ENCODE measurements at places on chromosomes 1 and 21.

DNA sequence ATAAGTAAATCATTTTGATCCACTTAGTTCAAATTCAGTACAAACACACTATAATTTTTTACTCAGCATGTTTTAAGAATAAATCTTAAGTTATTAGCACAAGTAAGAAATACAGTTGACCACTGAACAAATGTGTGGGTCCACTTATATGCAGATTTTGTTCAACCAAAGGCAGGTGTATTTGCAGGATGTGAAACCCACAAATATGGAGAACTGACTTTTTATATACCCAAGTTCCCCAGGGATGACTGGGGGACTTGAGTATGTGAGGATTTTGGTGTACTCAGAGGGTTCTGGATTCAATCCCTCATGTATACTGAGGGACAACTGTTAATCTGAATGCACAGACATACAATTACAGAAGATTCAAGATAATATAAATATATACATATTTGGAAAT, 25.7 kb upstream of the ERICH3 start:
- DNase-seq: no peak

- DNase-seq: no peak
These were observed 58.2 kb upstream of the GADD45A start for GRCh38 chr1:67626861-67627235.

DNA sequence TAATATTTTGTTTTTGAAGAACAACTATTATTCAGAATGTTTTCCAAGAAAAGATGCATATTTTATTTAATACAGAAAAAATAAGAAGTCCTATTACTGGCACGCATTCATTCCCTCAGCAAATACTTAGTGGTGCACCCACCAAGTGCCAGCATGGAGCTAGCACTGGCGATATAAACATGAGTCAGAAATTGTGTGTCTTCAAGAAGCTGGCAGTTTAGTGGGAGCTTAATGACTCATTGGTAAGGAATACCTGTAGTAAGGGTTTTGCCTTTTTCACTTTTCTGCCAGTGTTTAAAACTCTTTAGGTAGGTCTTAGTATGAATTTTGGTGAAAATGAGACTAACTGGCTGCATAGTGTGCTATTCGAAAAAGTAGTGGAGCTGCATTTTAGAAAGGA, 6.3 kb downstream of the MAGI3 start:
- DNase-seq: no peak

- DNase-seq: peak; percentile 83
These were observed 2.2 kb upstream of the RUNX3 start for GRCh38 chr1:24932284-24932683.

DNA sequence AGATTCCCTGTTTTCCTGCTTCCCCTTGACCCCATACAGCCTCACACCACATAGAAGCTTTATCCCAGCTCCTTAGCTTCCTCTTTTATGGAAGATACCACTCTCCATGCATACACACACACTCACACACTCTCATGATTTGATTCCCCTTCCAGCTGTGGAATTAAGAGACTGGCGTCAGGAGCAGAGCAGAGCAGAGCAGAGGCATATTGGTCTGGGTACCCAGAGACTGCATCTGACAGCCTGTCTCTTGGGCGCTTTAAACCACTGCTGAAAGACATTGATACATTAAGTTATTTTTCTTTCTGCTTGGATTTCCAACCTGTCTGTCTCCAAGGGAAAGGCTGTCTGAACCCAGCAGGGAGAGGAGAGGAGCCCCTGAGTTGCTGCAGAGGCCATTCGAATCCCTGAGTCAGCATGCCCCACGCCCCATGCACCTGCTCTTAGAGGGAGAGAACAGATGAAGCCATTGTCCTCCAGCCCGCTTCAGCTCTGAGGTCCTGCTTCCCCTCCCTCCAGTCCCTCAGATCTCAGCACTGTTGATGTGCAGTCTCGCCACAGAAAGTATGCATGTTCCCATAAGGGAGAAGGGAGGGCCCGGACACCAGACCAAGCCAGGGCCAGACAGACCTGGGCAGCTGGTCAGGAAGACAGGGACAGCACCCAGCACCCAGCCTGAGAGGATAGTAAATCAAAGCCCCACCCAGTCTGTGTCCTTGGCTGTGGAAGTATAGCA, 66.7 kb upstream of the GJB5 start:
- DNase-seq: no peak

DNA sequence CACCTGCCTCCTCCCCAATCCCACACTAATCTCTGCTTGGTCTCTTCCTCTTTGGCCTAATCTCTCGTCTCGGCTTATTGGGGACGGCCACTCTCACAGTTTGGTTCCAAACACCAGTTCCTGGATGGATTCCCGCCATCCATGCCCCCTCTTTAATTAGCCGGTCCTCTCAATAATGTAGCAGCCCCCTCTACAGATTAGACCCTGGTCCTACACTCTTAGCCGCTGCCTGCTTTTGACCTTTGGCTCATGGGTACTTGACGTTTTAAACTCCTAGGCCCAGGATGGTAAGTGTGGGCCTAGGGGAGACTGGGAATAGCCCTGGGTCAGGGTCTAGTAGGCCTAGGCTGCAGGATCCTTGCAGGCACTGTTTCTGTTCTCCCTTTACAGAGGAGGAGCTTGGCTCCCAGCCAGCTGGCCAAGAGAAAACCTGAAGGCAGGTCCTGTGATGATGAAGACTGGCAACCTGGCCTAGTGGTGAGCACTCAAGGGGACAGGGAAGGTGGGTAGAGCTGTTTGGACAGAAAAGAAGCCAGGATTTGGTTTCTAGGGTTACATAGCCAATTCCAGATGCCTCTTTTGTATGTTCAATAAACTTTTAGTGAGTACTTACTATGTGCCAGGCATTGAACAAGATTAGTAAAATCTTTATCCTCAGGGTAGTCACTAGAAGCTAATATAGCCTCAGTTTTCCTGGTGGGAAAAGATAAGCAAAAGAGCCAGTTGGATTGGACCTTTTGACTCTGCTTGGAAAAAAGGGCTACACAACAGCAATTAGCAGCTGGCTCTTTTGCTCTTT, 758 bp downstream of the RAD54L start:
- no peak for DNase-seq

- peak; percentile 53 for DNase-seq
These were observed 3.5 kb upstream of the ADORA1 start for GRCh38 chr1:203124011-203124410.

DNA sequence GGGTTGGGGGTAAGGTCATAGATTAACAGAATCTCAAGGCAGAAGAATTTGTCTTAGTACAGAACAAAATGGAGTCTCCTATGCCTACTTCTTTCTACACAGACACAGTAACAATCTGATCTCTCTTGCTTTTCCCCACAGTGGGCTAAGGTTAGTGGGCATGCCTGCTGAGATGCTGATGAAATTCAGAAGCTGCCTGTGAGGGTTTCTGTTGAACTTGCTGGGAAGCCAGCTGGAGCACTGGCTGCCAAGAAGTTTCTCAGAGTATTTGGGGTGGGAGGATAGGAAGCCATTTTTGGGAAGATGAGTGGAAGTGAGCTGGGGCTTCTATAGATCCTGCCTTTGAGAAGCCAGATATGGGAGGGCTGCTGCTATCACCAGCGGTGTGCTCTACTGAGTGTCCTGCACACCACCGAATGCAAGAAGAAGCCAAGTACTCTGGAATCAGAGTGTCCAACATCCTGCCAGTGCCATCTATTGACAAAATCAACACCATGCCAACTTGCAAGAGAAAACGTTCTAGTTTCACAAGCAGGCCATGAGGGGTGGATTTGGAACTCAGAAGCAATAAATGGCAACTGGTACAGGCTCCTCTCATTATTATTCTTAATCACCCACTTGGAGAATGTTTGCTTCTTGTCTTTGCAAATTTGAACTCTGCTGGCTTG, 102.7 kb downstream of the PTPRU start:
- DNase-seq: no peak

- peak; percentile 7 for DNase-seq
These were observed 9.2 kb downstream of the SRSF4 start for GRCh38 chr1:29172415-29172939.

DNA sequence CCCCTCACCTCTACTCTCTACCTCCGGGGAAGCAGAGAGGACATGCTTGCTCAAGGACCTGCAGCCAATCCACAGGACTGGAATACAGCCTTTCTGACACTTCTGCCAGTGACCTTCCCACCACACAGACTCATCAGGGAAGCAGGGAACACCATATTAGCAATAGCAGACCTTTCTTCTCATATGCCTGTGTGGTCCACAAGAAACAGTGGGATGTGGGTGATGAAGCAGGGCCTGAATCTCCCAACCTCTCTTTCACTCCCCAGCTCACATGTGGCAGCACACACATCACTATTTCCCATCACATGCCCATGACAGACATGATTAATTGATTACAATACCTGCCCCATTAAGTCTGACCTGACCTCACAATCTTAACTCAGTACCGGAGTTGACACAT, 695.1 kb downstream of the MATN1 start:
- peak; percentile 37 for DNase-seq

- DNase-seq: no peak
These were observed 13.9 kb downstream of the PLA2G2F start for GRCh38 chr1:20153000-20153418.

- DNase-seq: peak; percentile 27
These were observed 5.9 kb downstream of the KRTAP10-1 start for GRCh38 chr21:44533891-44534627.

DNA sequence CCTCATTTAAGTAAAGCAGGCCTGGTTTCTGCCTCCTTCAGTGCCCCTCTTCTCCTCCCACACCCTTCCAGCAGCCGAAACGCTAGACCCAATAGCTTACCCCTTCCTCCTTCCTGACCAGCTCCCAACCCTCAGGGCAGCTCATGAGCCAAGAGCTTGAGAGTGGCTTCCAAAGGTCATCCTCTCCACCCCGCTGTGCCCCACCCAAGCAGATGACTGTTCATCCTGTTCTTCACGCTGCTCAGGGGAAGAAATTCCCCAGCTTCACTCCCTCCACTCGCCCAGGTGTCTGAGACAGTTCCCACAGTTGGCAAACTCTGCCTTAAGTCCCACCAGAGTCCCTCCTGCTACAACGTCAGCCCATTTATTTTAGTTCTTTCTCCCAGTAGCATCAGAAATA, 23.4 kb downstream of the ARHGEF19 start:
- DNase-seq: no peak
